ENCODE measurements at places on chromosomes 4 and X. TPM values are rescaled to one million over a fixed set of nuclear protein-coding genes. Genes with fewer than 3 reads are reported as not detected.

GRCh38 chr4:156970501-156971164 is 966 bp downstream of the PDGFC start:
- DNase-seq, result peak; percentile 86

GRCh38 chrX:105765691-105766090 is 56.6 kb upstream of the NRK start:
- DNase-seq, result no peak

DNA sequence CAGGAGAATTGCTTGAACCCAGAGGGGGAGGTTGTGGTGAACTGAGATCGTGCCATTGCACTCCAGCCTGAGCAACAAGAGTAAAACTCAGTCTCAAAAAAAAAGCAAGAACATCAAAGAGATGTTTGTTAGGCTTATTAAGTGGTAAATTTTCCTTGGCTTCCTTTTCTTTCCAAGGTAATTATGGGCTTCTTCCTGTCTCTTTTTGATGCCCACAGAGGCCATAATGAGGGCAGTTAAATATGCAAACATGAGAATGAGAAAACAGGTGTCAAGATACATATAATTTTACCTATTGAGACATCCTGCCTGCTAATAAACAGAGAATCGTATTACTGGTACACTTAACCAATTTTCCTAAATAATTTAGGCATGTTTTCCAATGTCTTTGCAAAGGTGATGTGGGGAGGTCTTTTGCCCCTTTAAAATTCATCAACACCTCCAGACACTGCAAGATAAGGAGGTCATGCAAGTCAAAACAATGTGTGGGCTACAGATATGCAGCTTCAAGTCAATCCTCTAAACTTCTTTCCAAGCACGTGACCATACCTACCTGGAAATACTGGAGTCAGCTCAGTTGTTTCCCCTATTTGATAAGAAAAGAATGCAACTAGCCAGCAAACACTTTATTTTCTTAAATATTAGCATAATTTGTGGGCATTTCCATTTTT is 2.7 kb downstream of the SLC39A8 start:
- no peak for DNase-seq

Gene TMSB15B
- 19.3 TPM for total RNA-seq

GRCh38 chr4:87046121-87046551 is 111.3 kb downstream of the AFF1 start:
- no peak for DNase-seq

GRCh38 chrX:123476611-123477219 is 256.1 kb downstream of the THOC2 start:
- DNase-seq, result no peak

Gene EREG
- 0.50 TPM for total RNA-seq

Gene P2RY10
- total RNA-seq, result not detected

DNA sequence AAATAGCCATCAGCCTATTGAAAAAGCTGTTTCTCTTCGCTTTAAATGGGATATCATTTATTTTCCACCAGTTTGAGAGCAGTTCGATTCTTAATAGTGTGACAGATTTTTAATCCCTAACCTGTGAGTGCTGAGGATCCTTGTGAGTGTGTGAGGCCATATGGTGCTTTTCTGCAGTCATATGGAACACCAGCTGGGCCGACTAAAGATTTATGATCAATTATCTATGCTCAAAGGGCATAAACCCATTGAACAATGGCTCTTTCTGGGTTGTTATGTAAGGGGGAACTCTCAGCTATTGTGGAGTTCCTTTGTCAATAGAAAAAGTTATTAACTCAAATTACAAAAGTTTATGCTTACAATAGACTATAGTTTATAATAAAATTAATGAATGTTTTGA is 1003.6 kb downstream of the FAT4 start:
- peak; percentile 33 for DNase-seq

GRCh38 chr4:10461091-10461849 is 4.0 kb upstream of the ZNF518B start:
- no peak for DNase-seq

DNA sequence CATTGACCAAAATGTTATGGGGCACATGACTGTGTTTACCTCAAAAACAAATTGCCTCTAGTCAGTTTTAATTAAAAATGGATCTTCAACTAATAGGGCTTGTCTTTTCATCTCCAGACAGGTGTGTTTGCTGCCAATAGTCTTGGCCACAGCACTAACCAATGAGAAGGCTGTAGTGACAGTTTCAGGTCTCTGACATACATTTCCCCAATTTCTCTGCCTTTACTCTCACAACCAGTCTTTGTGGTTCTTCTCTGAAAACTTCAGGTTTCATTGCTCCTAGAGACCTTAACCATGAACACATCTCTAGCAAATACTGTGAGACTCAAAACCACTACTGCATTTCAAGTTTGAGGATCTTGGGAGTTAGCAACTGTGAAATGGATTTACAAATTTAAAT is 3.5 kb upstream of the EDNRA start:
- no peak for DNase-seq

Gene SPACA5B
- not detected for total RNA-seq

DNA sequence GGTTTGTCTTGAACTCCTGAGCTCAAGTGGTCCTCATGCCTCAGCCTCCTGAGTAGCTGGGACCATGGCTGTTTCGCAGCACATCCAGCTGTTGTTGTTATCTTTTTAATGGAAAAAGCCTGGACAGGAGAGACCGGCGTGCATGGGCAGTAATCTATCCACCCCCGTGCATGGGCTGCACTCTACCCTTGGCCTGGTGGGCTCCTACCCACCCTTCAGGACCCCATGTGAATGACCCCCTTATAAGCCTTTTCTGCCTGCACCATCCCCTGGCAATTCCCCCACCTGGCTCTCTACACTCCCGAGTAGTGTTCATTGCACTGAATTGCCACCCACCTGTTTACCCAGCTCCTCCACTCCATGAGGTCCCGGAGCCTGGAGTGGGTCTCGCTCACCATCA is 18.9 kb upstream of the HTRA3 start:
- no peak for DNase-seq

- no peak for DNase-seq
Measured at GRCh38 chr4:151666501-151666900, 94.3 kb downstream of the GATB start.

GRCh38 chr4:122764821-122765215 is 32.3 kb downstream of the BBS12 start:
- DNase-seq, result peak; percentile 18

GRCh38 chr4:138686106-138686835 is 329.3 kb upstream of the NOCT start:
- DNase-seq, result no peak

Gene FRMD7
- total RNA-seq, result not detected

DNA sequence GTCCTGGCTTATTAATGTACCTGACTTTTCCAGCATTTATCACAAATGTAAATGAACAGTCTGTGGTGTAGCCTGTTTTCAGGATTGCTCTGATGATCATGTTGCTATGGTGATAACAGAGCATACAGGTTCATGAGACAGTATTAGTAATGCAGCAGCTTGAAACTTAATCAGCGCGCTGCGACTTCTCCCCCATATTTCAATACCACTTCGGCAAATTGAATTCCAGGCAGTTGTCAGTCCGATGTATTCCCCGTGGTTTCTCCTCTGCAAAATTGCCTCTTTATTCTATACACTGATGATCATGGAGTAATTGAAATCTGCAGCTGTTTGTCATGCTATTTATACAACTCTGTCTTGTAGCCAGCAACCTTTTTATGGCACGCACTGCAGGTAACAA is 239.3 kb downstream of the C4orf33 start:
- no peak for DNase-seq

DNA sequence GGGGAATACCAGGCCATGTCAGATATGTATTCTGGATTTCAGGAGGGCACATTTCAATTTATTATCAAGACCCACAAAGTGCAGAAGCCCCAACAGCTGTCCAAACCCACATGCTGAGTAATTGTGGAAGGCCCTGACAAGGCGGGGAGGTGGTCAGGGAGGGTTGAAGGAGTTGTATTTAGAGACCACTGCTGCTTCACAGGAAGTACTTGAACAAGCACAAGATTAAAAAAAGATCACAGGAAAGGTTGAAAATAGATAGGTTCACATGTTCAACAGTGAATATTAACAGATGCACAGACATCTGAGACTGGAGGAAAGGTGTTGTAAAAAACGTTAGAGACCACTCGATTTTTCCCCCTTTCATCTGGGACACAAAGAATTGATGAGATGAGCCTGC is 17.9 kb downstream of the ATP8A1 start:
- no peak for DNase-seq

DNA sequence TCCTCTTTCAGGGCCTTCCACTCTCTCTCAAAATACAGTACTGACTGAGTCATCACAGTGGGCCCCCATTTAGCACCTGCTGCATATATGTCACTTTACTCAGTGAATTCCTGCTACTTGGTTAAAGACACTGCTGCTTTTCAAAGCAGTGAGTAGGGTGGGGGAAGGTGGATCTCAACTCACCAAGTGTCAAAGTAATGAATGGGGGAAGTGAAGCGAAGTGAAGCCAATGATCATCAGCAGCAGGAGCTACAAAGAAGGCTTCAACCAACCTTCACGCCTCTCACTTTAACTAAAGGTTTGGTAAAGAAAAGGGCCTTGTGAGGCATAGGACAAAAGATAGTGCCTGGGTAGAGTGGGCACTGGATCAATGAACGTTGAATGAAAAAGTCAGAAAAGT is 424.1 kb downstream of the SMARCA1 start:
- DNase-seq, result no peak

DNA sequence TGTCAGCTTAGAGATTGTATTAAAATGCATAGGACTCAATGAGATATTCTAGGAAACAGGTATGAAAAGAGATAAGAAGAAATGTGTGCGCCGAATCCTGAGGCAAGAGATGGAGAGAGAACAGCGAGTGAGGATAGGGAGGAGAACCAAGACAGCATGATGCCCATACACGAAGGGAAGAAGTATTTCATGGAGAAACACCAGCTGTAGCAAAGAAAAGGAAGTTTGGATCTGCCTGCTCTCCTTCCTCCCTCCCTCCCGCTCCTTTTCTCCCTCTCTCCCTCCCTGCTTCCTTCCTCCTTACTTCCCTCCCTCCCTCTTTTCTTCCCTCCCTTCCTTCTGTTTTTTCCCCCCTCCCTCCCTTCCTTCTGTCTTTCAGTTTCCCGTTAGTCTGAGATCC is 318.6 kb upstream of the TAPT1 start:
- DNase-seq, result no peak

Data from A673 (cell line).